ENCODE measurements at places on chromosomes 6 and 20.

DNA sequence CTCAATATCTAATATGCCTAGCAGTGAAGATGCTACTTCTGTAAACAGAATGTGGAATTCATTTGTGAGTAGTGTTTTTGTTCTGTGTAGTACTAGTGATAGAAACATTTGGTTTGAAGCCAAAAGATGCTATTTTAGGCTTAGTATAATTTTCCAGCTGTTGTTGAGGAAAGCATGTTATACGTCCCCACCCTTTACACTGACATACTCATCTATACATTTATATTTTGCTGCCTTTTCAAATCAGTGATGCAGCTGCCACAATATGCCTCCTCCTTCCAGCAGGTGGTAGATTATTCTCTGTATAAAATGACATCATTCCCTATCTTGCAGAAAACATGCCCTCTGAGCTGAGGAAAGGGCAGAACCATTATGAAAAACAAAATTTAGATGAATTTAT lies 1217.6 kb upstream of the GJE1 start:
- peak; percentile 96 for DNase-seq

GRCh38 chr20:20103486-20103885 lies 51.2 kb downstream of the CFAP61 start:
- DNase-seq, result no peak

- no peak for DNase-seq
These were observed 1075.5 kb downstream of the KHDRBS2 start for GRCh38 chr6:61210549-61210948.

GRCh38 chr20:42747765-42748411 lies 441.8 kb downstream of the PTPRT start:
- DNase-seq, result no peak

DNA sequence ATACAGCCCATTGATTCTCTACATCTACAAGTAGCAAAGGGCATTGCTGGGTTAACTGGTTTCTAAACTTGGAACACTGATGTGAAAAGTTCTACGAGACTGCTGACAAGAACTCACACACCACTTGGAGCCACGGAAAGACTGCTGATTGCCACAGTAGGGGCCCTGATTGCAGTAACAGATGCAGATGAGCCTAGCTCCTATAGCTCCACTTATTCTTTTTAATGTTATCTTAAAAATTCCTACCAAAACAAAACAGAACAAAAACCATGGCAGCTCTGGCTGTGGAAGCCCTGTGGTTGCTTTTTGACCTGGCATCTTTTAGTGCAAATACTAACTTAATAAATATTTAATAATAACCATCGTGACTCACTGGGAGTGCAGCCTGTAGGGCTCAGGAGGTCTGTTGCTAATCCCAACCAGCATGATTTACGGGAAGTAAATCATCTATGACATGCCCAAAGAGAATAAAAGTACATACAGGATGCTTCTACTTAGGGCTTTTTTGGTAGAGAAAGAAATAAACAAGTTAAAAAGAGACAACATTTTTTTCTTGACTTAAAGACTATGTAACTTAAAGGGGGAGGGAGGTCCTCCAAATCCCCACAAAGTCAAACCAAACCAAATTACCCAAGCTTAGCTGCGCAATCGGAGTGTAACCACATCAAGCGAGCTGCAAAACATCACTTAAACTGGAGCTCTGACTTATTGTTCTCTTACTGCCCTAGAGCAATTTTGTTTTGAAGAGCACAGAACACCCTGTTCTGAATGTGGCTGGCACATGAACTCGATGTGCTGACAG lies 87.2 kb downstream of the FKBP5 start:
- DNase-seq, result no peak

GRCh38 chr20:44746367-44747165 lies 901 bp downstream of the KCNK15 start:
- peak; percentile 99 for DNase-seq

DNA sequence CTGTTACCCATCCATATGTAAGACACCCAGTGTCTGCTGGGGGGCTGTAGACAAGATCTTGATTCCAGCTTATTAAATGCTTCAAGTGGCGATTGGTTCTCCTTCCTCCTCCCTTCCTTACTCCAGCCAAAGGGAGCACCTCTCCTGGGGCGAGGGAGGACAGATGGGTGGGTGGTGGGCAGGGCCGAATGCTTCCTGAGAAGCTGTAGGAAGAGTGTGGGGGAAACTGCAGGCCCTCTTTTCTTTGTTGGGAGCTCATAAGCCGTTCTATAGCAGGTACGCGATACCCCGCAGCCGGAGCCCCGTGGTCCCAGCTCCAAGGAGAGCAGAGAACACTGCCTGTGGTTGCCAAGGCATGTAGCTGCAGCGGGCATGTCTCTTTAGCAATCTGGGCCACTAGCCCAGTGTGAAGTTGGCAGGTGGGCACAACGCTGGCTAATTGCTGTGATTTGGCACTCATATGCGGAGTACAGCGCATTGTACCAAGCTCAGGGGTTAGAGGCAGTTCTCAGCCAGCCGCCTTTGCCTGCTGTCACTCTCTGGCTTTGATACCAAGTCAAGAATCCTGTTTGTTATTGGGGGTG lies 14.7 kb upstream of the KCNG1 start:
- no peak for DNase-seq

DNA sequence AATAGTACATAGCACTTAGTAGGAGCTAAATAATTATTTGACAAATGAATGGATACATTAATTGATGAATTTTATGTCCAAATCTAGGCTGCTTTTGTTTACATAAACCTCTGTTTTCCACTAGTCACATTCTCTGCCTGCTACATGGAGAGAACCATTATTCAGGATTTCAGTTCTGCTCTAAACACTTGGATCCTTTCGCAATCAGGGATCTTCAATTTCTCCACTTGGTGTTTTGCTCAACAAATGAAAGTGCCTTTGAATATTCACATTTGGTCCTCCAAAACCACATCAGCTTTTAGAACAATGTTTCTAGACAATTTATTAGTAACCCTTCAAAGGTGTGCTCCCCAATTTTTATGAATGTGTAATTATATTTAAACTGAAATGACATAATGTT lies 30.6 kb upstream of the HLA-DQB1 start:
- DNase-seq, result no peak

DNA sequence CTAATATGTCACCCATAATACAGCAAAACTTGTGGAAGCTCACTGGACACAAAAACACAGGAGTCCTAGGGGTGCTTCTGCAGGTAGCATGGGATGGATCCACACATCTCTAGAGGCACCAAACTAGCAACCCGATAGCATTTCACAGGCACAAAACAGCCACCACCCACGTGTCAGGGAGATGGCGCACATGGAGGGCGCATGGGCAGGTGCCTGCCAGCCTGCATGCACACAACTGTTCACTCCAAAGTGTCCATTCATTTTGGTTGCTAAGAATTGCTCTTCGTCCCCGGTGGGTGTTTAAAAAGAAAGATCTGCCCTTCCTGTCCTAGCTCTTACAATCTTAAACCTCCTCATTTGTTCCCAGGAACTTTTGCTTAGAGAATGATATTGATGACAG lies 171.3 kb downstream of the SYNDIG1 start:
- DNase-seq, result no peak

GRCh38 chr6:11260249-11261038 lies 28.0 kb upstream of the NEDD9 start:
- no peak for DNase-seq

DNA sequence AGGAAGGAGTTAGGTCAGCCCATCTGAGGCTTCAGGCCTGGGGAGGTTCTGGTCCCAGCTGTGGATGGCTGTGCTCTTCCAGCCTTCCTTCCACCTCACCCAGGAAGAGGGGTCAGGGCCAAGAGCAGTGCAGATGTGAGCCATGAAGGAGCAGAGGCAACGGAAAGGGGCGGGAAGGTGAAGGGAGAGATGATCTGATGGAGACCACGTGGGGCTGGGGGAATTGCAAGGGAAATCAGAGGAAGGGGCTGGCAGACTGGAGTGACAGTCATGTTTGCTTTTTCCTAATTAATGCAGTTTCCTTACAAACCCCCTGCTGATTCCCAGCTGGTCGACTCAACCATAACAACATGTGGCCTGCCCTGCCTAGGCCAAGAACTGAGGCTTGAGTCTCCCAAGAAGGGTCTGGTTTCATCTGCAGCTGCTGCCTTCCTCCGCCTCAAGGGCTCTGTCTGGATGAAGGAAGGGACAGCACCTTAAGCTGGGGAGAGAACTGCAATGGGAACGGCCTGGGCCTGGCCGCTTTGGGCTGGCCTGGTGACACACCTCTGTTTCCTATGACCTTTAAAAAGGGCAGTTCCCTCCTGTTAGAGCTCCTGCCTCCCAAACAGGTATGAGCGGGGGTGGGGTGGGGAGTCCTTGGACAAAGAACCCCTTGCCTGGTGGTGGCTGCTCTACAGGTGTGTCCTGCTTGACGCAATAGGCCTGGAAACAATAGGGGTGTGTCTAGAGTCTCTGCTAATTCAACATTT lies 7.8 kb upstream of the MRPS18A start:
- DNase-seq, result peak; percentile 84

DNA sequence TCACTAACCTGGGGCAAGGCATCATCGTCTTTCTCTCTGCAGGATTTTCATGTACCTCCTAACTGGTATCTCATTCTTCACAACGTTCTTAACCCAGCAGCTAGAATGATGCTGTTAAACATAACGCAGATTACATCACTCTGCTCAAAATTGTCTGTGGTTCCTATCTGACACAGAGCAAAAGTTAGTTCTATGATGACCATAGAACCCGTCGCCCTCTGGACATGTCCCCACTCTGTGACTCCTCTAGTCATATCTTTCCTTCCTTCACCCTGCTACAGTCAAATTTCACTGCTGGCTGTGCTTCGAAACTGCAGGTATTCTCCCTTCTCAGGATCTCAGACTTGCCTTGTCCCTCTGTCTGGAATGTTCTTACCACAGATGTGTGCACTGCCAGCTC lies 87.4 kb upstream of the TPD52L1 start:
- no peak for DNase-seq

GRCh38 chr20:61271312-61272231 lies 19.5 kb downstream of the CDH4 start:
- DNase-seq, result peak; percentile 29

GRCh38 chr20:17835240-17835933 lies 133.2 kb downstream of the SNX5 start:
- no peak for DNase-seq

- DNase-seq, result no peak
These were observed 97.8 kb downstream of the RAMACL start for GRCh38 chr6:166488701-166489100.

DNA sequence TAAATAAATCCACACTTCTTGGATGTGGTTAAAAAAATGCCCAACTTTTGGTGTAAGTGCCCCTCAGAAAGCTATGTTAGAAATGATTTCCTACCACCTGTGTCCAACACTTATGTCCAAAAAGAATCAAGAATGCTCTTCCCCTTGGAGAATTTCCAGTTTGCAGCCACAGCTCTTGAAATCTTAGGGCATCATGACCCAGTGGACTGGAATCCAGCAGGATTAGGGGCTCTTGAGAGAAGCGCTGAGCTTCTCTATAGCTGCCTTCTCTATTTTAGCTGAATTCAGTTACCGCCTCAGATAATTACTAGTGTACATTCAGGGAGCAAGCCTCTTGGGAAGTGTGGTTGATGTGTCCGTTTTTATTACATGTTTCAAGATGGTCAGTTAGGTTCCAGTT lies 2.5 kb downstream of the PHACTR1 start:
- no peak for DNase-seq

DNA sequence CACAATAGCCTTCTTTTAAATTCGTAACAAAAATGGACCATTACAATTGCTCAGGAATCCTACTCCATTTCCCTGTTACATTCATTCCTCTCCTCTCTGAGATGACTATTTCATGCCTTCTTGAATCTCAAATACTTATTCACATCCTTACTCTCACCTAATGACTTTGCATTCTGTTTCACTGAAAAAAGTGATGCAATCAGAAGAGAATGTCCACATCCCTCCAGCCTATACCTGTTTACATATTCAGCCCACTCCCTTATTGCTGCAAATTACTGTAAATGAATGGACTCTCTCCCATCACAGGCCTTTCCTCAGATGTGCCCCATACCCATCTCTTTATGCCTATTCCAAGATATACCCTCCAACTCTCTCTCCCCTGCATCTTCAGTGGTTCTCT lies 8.6 kb downstream of the TAAR1 start:
- DNase-seq, result no peak

DNA sequence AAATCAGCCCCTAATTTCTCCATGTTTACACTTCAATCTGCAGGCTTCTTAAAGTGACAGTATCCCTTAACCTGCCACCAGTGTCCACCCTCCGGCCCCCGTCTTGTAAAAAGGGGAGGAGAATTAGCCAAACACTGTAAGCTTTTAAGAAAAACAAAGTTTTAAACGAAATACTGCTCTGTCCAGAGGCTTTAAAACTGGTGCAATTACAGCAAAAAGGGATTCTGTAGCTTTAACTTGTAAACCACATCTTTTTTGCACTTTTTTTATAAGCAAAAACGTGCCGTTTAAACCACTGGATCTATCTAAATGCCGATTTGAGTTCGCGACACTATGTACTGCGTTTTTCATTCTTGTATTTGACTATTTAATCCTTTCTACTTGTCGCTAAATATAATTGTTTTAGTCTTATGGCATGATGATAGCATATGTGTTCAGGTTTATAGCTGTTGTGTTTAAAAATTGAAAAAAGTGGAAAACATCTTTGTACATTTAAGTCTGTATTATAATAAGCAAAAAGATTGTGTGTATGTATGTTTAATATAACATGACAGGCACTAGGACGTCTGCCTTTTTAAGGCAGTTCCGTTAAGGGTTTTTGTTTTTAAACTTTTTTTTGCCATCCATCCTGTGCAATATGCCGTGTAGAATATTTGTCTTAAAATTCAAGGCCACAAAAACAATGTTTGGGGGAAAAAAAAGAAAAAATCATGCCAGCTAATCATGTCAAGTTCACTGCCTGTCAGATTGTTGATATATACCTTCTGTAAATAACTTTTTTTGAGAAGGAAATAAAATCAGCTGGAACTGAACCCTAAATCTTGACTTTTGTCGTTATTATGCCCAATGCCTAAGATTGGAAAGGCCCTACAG lies 4.5 kb downstream of the SOX4 start:
- peak; percentile 62 for DNase-seq

GRCh38 chr20:39611901-39612300 lies 649.8 kb downstream of the DHX35 start:
- no peak for DNase-seq

DNA sequence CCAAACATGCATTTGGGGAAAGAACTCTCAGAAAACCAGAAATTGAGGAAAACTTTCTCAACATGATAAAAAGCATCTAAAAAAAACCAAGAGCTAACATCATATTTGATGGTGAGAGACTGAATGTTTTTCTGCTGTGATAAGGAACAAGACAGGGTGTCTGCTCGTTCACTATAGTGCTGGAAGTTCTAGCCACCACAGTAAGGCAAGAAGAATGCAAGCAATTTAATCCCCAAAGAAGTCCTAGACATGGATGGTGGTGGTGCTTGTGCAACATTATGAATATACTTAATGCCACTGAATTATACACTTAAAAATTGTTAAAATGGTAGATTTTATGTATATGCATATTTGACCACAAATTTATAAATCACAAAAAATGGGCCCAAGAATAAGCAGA lies 53.4 kb downstream of the LYRM2 start:
- DNase-seq, result no peak

- peak; percentile 17 for DNase-seq
These were observed 419.2 kb upstream of the MMS22L start for GRCh38 chr6:97702248-97702647.

GRCh38 chr6:38215651-38216311 lies 396.3 kb downstream of the ZFAND3 start:
- DNase-seq, result no peak
